ENCODE measurements at places on chromosomes 13 and 19. TPM values are rescaled to one million over a fixed set of nuclear protein-coding genes. Genes with fewer than 3 reads are reported as not detected.

The ZNF829 gene
- total RNA-seq, result 2.6 TPM

The SPRED3 gene
- 2.9 TPM for total RNA-seq

The TTYH1 gene
- total RNA-seq, result not detected

The B3GLCT gene
- total RNA-seq, result 7.0 TPM

The IZUMO4 gene
- total RNA-seq, result 2.5 TPM

Data from subcutaneous preadipocyte (primary cell).